NCI-H82 (cell line): ENCODE measurements at places on chromosomes 4 and X.
A peak's percentile ranks its signal among the peaks of the same experiment; 100 is the strongest.

DNA sequence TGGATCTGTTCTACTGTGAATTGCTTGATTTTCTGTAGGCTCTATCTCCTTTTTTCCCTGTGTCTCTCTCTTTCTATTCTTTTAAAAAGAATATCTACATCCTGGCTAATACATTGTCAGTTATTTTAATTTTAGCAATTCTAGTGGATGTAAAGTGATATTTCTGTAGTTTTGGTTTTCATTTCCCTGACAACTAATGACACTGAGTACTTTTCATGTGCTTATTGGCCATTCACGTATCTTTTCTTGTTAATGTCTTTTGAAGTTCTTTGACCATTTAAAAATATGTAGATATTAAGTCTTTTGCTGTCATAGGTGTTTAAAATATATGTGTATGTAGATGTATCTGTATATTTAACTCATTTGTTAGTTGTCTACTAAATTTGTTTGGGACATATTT lies 59.0 kb upstream of the SOX3 start:
- DNase-seq = no peak

DNA sequence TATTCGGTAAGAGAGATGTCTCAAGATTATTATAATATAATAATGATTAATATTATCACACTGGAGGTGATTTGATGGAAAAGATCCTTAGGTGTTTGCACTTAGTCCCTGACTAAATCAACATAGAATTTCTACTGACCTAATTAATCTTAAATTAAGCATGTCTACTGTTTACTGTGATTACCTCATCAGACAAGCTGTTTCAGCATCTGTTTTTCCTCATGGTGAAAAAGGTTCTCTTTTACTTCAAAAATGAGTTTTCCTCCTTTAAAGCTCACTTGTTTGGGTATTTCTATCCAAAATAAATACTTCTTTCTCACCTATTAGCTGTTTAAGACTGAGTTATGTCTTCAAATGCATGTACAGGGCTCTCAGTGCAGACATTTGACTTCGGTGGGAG lies 407.8 kb downstream of the NKX6-1 start:
- peak; percentile 42 for DNase-seq

DNA sequence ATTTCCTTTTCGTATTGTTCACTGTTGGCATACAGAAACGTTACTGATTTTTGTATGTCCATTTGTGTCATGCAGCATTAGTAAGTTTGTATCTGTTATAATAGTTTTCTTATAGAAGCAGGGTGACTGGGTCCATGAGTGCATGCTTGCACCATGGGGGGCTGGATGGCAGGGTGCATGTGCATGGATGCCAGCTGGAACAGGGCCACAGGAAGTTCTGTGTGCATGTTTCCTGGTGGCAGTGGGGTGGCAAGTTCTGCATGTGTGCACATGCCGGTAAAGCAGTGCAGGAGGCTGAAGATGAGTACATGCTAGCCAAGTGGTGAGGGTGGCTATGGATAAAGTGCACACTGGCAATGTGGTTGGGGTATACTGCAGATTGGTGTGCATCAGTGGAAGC lies 468.0 kb upstream of the KLHL4 start:
- DNase-seq = no peak

GRCh38 chr4:163816494-163816893 lies 322.0 kb downstream of the TMA16 start:
- peak; percentile 9 for DNase-seq

DNA sequence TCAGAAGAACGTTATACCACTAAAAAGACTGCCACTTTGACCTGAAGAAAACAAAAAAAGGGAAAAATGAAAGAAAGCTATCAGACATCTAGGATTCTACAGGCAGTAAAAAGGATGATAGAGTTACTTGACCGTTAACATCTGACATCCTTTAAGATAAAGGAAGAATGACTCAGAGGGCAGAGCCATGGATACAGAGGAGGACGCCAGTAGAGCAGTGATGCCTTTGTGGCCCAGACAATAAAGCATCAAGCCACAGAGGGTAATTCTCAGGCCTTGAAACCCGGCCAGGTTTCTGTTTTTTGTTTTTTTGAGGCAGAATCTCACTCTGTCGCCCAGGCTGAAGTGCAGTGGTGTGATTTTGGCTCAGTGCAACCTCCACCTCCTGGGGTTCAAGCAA lies 9.5 kb upstream of the BEX1 start:
- DNase-seq = no peak

GRCh38 chr4:21226637-21227538 lies 526.6 kb downstream of the PACRGL start:
- DNase-seq = no peak

GRCh38 chr4:15398732-15399131 lies 29.1 kb upstream of the C1QTNF7 start:
- DNase-seq = no peak

DNA sequence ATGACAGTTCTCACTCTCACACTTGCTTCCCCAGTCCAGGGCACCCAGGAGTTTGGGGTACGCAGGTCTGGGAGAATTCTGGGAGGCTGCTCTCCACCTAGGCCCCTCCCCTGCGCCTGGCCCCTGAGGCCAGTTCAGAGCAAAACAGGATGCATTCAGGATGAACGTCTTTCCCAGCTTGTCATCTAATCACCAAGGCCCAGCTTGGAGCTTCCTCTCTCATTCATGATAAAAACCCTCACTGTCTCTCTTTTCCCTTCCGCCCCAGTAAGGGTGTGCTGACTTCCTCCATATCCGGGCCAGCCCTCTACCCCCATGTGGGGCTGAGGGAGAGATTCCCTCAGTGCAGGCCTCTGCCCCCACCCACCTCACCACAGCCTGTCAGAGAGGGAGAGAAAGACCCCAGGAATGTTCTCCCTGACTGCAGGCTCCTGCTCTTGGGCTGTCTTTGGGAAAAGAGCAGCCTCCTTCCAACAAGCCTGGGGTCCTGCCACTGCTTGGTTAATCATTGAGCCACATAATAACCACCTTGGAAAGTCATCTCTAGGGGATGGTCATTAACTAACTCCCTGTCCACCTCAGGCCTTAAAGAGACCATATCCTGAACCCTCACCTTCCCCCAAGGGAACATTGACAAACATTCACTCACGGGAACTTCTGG lies 50.1 kb downstream of the STARD8 start:
- no peak for DNase-seq

- no peak for DNase-seq
These were observed 332.9 kb downstream of the RAB28 start for GRCh38 chr4:13151194-13151593.

DNA sequence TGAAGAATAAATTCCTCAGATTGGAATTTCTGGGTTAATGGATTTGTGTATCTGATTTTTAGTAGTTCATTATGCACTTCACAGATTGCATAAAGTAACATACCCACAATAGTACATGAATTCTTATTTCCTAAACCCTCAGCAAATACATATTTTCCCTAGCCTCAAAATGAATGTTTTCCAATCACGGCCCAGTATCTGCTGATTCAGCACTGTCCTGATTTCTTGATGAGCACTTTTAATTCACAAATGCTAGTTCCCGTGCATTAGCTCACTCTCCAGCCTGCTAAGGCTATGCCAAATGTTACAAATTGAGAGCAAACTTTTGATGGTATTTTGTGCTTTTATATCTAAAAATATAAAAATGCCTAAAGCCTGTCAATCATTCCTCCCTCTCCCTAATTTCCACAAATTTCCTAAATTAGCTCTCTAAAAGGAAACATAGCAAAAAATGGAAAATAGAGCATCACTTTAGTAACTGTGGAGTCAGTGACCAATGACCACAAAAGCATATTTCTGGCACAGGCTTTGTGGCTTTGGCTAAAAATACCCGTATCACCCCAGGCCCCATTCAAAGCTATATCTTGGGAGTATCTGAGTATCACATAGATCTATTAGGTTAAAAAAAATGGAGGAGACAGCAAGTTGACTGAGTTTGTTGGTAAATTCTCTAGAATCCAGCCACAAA lies 75.5 kb downstream of the NAF1 start:
- DNase-seq = no peak

GRCh38 chr4:105119356-105119755 lies 27.3 kb upstream of the TET2 start:
- peak; percentile 17 for DNase-seq

DNA sequence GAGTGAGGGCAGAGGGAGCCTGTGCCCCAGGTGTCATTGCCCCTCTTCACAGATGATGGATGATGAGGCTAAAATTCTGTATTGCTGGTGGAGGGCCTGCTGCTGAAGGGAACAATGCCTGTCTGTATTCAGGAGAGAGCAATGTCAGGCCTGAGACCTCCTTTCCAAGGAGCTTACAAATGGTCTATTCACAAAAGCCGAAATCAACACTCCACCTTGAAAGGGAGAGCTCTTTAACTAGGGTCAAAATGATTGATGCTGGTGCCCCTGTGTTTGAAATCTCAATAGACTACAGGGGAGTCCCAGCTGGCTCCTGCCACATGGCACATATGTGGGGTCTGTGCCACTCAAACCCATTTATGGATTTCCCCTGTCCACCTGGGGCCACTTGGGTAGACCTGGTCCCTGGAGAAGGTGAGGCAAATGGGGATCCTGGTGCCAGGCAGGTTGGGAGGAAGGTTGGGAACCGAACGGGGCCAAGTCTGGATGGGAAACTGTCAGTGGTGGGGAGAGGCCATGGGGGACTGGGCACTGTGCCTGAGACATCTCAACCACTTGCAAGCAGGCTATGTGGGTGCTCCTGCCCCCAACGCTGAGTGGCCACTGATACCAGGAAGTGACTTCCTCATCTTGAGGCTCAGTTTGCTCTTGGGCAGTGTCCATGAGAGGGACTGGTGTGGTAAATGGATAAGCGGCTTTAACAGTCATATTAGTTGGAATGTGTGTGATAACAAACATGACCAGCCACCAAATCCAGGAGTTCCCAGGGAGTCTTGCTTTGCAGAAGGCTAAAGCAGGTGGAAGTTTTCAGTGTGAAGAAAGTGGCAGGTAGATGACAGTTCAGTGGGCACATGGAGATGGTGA lies 223.8 kb upstream of the PSAPL1 start:
- no peak for DNase-seq

GRCh38 chrX:107360788-107361360 lies 88.6 kb upstream of the FRMPD3 start:
- DNase-seq = no peak

- DNase-seq = no peak
These were observed 275.2 kb downstream of the PTTG2 start for GRCh38 chr4:38235354-38235753.

DNA sequence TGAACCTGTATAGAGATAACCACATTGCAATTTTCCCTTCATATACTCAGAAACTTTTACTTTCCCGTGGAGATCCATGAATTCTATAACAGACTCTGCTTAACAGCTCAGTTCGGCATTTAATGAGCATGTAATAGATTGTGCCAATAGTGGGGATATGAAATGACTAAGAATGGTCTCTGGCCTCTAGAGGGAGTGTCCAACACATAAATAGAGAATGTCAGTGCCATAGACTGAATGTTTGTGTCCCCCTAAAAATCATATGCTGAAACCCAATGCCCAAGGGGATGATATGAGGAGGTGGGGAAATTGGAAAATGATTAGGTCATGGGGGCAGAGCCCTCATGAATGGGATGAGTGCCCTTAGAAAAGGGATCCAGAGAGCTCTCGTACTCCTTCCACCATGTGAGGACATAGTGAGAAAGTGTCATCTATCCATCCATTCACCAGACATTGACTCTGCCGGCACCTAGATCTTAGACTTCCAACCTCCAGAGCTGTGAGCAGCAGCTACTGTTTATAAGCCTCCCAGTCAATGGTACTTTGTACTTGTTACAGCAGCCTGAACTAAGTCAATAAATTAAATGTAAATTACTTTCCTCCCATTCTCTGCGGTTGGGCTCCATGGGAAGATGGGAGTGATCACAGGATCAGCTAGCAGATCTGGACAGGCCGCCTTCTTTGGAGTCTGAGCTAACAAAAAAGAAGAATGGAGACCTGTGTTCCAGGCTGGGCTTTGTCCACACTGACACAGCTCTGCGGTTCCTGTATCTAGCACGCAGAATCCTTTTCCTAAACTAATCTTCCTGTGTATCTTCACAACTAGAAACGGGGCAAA lies 28.1 kb upstream of the HPSE start:
- peak; percentile 1 for DNase-seq

- no peak for DNase-seq
These were observed 145.1 kb downstream of the INPP4B start for GRCh38 chr4:142701017-142701416.

DNA sequence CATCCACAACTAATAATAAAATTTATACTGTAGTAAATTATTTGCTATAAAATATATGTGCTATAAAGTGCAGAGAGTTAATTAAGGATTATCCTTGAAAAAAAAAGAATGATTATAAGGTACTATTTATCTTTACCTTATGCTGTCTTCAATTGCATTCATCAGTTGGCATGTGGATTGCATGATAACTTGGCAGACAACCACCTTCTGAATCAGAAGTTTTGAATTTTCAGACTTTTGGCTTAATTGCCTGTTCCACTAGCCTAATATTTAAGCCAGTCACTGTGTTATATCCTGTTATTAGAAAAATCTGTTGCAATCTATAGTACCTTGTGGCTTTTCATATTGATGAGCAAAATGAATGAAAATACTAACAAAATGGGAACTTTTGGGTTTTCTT lies 1040.3 kb upstream of the PCDH10 start:
- DNase-seq = no peak

DNA sequence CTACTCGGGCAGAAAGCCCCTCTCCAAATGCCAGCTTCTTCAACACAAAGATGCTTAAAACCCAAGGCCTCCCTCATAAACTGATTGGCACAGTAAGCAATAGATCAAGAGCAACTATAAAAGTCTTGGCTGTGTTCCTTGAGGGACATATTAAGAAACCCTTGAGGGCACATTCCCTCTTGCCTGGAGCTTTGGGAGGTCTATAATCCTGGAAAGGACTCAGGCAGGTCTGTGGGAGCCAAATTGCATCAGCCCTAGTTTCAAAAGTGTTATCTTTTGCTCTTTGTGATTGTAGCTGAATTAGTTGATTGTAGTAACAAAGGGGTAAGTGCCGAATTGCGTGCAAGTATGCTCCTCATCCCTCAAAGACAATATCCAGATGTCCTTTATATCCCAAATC lies 18.6 kb upstream of the SETD7 start:
- DNase-seq = no peak

DNA sequence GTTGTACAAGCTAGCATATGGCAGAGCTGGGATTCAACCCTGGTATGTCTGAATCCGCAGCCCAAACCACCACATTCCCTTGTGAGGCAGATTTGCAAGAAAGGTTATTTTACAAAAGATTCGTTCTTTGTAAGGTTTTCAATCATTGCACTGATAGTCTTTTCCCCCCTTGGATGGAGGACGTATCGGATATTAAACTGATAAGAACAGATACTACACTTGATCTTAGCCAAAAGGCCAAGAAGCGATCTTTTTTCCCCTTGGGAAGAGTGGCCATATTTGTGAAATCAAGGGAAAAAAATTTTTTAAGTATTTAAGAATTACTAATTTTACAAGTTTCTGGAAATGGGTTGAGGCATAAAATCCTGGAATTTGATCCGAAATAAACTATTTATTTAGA lies 34.4 kb upstream of the MSMO1 start:
- DNase-seq = no peak

DNA sequence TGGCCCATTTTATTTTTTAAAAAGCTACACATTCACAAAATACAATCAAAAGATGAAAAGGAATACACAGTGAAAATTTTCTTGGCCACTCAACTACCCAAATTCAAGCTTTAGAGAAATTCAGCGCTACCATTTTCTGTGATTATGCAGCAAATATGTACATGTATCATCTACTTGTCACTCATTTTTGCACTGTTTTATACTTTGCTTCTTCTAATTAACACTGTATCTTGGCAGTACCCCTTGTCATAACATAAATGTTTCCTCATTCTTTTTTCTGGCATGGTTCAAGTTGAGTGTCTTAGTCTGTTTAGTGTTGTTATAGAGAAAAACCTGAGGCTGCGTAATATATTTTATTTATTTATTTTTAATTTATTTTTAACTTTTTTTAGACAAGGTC lies 15.7 kb upstream of the PPID start:
- no peak for DNase-seq
